MG63 (cell line): ENCODE measurements at places on chromosomes 12 and 14. TPM values are rescaled to one million over a fixed set of nuclear protein-coding genes. Genes with fewer than 3 reads are reported as not detected.

DNA sequence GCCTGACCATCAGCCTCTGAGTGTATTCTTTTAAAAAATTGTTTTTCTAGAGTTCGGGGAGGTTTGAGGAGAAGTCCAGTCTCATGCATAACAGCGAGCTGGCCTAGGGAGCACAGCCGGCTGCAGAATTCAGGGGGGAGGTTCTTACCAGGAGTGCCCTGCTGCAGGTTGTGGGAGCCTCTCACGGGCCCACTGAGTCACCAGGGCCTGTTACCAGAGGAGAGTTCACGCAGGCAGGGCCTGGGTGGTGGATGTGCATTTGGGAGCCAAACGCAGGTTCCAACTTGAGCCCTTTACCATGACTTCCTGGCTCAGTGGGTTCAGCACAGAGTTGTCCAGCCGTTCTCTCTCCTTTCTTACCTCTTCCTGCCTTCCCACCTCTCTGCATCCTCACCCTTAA, 14.4 kb downstream of the CD9 start:
- no peak for DNase-seq

- no peak for DNase-seq
Measured at GRCh38 chr12:105281694-105282049, 45.7 kb upstream of the APPL2 start.

DNA sequence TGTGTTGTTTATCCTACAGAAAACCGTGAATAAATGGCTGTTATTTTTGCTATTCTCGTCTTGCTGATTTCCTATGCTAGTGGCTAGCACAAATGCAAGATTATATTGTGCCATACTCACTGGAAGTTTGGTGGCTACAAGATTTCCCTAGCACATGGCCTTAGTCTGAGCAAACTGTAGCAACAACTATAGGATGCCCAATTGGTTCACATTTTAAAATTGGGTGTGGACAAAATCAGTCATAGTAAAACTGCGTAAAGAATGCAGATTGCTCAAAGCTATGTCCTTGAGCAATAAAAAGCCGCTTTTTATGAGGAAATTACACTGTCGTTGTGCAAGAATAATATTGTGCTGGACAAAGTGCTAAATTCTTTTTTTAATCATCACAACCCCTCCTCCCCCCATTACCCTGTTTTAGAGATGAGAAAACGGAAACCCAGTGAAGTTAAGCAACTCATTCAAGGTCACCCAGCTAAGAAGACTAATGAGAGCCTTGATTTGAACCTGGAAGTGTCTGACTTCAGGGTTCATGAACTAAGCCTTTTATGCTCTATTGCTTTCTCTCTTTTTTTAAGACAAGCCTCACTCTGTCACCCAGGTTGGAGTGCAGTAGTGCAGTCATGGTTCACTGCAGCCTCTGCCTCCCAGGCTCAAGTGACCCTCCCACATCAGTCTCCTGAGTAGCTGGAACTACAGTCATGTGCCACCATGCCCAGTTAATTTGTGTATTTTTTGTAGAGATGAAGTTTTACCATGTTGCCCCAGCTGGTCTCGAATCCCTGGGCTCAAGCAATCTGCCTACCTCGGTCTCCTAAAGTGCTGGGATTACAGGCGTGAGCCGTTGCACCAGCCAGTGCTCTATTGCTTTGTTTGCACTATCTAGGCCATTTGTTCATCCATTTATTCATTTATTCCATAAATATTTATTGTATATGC, 73.6 kb downstream of the SRGAP1 start:
- peak; percentile 41 for DNase-seq

DNA sequence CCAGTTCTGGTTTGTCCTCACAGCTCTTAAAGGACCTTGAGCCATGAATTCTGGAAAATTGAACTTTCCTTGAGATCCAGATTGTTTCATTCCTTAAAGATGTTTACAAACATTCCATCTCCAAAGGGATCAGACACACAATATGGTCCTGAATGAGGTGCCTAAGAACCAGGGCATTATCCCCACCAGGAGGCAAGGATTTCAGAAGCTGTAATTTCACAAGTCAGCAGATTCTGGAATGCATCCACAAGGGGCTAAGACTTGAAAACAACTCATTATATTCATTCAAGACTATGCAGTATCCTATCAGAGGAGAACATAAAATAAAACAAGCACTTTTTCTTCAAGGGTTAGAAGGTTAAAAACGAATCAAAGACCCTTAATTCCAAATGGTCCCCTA, 15.1 kb downstream of the KCNH5 start:
- DNase-seq = no peak

DNA sequence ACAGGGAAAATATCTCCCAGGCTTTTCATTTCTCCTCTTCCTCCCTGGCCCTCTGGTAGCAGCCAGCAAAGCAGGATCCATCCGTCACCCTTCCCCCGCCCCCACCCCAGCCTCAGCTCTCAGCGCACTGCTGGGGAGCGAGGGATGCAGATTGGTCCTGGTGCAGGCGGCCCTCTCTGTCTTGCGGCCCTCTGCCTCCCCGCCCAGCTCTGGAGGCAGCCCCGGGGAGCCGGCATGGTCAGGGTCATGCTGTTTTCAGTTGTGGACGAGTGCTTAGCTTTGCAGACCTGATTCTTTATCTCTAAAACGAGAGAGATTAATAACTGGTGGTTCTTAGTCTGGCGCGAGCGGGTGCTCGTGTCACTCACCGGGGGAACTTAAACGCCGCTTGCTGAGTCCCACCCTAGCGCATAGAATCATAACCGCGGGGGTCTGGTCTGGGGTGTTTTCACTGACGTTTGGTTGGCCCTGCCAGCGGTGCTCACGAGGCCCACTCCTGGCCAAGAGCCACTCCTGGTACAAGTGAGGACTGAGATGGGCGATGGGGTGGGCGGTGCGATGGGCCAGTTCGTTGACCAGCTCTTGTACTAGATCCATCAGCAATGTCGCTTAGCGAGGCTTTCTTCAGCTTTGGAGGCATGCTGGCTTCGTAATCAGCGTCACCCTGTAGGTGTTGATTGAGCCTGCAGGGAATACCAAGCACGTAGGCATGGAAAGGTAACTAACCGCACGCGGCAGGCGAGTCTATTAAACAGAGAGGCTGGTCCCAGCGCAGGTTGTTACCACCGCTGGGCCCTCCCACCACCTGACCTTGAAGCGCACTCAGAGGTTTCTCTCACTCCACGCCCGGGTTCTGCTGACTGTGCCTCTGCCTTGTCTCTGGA, 95.2 kb downstream of the TSPAN9 start:
- no peak for DNase-seq

GRCh38 chr12:2439332-2440100, 355.3 kb upstream of the FKBP4 start:
- DNase-seq = no peak

DNA sequence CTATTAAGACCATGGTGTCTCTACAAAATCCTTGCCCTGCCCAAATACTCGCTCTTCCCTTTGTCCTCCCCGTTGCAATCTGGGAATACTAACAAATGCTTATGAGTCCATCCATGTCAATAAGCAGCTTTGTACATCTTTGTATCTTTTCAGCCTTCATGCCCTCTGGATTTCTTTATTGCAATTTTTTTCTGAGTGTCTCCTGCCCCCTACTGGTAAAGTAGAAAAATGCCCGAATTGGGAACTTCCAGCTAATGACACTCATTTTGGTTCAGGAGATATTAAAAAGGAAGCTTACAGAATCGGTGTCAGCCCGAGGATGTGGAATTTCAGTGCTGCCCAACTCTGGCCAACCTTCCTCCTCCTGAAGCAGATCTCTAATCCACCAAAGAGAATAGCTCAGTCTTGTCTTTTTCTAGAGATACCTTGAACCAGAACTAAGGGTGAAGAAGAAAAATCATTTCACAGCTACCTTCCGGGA, 46.0 kb downstream of the SH2B3 start:
- no peak for DNase-seq

DNA sequence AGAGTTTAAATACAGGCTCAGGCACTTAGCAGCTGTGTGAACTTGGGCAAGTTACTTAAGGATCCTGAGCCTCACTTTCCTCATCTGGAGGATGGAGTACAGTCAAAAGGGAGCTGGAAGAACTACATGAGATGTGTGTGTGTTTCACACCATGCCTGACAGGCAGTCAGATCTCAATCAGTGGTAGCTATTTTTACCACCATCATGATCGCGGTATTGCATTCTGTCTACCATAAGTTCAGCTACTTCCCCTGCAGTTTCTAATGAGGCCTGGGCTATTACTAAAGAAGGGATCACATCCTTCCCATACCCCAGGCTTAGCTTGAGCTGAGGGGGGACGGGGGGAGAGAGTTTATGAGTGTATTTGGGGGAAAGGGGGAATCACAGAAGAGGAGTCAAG, 7.0 kb downstream of the AQP6 start:
- DNase-seq = no peak

- DNase-seq = no peak
Measured at GRCh38 chr12:29711381-29711780, 72.4 kb downstream of the TMTC1 start.

DNA sequence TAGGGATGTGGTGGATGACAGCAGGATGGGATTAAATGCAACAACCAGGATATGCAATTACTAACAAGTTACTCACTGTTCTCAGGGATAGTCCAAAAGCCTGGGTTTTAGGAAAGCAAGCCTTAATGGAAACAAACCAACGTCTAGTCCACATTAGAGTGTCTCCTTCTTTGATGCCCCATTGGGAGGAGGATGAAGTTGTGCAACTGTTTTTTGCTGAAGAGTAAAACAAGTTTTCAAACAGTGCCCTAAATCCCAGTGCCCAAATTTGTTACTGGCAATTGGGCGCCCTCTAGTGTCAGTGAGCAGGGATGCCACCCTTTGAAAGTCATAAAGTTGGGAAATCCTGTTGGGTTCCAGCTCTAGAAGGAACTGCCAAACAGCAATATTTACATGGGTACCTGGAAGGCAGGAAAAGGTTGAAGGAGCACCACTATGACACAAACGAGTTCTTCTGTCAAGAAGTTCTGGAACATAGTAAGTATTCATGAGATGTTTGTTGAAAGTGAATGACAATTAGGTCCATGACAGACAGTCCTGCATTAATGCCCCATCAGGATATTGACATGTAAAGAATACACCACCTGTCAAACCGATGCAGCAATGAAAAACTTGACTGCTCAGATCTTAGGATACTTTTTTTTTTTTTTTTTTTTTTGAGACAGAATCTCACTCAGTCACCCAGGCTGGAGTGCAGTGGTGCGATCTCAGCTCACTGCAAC, 11.1 kb upstream of the DPF3 start:
- no peak for DNase-seq

GRCh38 chr14:22213120-22213519, 375.9 kb downstream of the DAD1 start:
- DNase-seq = no peak

DNA sequence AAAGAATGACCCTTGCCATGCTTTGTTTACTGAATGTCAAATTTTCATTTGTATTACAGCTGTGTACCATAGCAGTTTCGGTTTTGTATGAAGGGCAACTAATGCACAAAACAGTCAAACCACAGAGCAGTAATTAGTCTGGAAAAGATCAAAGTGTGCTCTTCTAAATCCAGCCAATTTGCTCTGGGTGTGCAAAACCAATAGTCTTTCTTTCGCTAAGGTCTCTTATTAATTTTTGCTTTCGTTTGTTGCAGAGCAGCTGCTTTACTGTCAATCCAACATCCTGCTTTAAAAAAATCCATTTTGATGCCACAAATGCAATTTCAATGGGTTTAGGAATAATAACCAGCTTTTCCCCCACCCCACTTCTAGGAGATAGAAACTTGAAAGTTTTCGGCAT, 114.2 kb downstream of the BRMS1L start:
- DNase-seq = no peak

DNA sequence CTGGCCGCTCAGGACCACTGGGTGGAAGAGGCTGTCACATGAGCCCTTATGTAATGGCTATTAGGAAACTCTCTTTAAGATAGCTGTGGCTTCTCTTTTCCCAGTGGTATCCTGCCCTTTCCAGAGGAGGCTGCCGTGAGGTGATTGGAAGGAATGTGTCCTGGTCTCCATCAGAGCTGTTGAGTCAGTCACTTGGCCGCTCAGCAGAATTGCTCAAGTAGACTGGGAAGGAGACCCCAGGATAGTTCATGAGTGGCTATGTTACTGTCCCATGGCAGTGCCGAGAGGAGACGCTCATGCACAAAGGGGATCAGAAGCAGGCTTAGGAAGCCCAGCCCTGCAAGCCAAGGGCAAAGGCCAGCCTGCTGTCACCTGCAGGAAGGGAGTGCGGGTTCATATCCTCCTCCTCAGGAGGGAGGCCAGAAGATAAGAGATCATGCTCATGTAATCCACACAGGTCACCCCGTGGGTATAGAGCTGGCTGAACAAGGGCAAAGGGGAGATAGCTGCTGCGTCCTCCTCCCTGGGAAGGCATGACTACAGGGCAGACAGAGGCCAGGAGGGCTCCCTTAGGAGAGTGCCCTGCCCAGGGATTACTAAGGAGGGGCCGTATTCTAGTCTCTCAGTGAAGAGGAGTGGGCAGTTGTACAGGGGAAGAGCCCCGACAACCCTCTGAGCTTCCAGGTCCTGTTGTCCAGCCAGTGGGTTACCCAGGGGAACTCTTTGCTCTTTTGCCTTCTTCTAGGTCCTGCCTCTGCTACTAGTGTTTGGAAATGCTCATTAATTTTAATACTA, 137.0 kb upstream of the MAX start:
- no peak for DNase-seq

DNA sequence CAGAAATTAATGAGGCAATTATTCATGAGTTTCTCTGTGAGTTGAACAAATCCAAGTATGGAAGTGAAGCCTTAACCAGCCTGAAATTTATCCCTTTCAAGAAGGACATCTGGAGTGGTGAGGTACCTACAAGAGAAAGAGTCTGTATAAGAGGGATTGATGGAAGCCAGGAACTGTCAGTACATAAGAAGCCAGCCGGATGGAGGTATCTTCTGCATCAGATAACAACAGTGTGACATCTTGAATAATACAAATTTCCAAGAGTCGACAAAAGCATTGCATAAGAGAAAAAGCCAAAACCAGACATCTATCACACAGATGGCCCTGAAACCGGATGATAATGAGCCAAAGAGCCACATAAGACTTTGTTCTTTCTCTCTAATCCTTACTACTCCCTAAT, 781.2 kb downstream of the FLRT2 start:
- no peak for DNase-seq

- DNase-seq = no peak
Measured at GRCh38 chr14:94138251-94138650, 8.8 kb upstream of the IFI27L2 start.

DNA sequence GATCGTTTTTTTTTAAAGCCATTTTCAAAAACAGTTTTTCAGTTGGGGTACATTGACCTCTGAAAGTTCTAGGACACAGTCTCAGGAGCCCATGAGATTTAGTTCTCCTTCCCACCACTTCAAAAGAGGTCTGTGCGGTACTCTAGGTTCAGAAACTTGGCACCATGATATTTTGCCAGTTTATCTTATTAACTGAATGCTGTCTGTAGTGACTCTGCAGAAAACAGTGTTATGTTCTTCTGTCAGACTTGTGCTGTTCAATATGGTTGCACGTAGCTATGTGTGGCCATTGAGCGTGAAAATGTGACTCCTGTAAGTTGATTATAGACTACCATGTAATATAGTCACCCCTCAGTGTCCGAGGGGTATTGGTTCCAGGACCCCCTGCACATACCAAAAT, 35.9 kb downstream of the CRADD start:
- DNase-seq = no peak

GRCh38 chr12:4572680-4573079, 10.7 kb downstream of the DYRK4 start:
- no peak for DNase-seq

KLHDC2 gene
- 24.1 and 32.0 TPM in 2 replicates for total RNA-seq

CYP27B1 gene
- total RNA-seq = not detected in 2 replicates

FOXG1 gene
- total RNA-seq = 0.03 and 0.67 TPM in 2 replicates

CCDC184 gene
- not detected in 2 replicates for total RNA-seq

SERPINA9 gene
- total RNA-seq = not detected in 2 replicates

DACT1 gene
- total RNA-seq = 0.27 and 2.6 TPM in 2 replicates

GPR137C gene
- 0.81 and 1.1 TPM in 2 replicates for total RNA-seq

SMCO2 gene
- total RNA-seq = not detected in 2 replicates
